ENCODE measurements at places on chromosomes 7 and 10.

GRCh38 chr7:28643188-28643569, 230.9 kb downstream of the CREB5 start:
- DNase-seq: no peak

GRCh38 chr7:76222839-76223238, 21.1 kb downstream of the SRRM3 start:
- no peak for DNase-seq

- no peak for DNase-seq
These were observed 122.2 kb downstream of the NPY start for GRCh38 chr7:24406053-24406788.

DNA sequence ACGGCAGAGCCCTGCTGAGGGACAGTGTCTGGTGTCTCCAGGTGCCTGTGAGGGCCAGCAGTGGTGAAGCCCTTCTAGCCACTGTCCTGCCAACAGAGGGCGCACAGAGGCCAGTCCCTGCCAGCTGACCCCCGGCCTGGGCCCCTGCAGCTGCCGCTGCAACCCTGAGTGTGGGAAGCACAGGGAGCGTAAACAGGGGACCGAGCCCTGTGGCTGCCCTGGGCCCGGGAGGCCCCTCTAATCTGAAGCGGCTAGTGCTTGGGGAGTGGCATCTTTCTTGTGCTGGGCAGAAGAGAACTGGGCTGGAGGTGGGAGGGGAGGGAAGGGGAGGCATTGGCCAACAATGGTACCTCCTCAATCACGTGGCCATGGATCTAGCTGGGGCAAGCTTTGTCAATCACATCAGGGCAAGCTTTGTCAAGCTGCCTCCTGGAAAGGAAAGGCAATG, 34.6 kb downstream of the TRIM8 start:
- DNase-seq: peak; percentile 31

DNA sequence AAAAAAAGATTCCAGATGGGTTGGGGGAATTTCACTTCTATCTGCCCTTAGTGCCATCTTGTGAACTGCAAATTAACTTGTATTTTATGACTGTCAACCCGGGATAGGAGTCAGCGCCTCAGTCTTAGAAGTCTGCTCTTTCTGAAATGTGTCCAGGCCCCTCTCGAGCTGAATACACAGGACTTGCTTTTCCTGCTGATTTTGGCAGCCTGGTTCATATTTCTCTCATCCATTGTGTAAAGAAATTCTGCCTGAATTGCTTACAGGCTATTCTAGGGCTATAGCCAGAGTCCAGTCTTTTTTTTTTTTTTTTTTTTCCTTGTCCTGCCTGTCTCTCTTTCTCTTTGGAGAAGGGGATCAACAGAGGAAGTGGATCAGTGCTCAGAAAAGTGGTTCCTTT, 24.6 kb downstream of the GATA3 start:
- no peak for DNase-seq

GRCh38 chr10:47255033-47255813, 44.8 kb upstream of the GDF10 start:
- DNase-seq: peak; percentile 15

- no peak for DNase-seq
These were observed 91.1 kb upstream of the PDGFA start for GRCh38 chr7:610531-611280.

DNA sequence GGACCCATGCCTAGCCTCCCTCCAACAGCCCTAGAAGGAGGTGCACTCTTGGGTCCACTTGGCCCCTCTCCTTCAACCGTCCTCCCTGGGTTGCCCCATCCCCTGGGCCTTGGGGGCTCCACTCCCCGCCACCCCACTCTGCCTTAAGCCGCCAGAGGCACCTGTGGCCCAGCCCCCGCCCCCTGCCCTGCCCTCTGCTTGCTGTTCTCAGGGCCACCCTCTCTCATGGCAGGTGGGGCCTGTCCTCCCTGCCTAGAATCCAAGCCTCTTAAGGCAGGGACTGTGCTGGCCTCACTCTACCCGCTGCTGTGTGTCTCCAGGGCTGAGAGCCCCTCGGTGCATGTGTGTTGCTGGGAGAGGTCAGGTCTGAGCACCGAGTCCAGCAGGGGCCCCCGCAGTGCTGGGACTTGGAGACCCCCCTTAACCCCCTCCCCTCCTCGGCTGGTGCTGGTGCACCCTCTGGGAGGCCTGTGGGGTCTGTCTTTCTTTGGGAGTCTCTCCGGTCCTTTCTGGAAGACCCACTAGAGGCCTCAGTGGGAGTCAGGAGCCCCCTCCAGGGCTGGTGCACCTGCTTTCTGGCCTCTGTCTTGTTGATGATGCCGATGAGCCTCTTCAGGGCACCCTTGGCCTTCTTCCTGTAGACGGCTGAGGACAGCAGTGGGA, 43.8 kb downstream of the CFAP46 start:
- no peak for DNase-seq

- DNase-seq: no peak
These were observed 564.6 kb downstream of the KCNMA1 start for GRCh38 chr10:77072836-77073662.

DNA sequence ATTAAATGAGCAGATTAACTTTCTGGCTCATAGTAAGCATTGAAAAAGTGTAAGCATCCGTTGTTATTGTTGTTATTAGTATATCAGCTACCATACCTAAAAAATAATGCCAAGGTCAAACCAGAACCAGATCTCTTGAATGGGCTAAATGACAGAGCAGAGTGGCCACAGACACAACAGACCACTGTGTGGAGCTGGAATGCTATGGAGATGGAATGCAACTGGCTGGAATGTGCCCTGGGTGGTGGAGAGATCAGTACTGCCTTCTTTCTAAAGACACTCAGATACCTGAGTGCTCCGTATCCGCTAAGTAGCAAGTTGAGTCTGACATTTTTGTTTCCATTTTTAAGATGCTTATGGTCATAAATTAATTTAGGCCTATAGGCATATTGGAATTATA, 20.5 kb upstream of the DNAJB12 start:
- DNase-seq: no peak

DNA sequence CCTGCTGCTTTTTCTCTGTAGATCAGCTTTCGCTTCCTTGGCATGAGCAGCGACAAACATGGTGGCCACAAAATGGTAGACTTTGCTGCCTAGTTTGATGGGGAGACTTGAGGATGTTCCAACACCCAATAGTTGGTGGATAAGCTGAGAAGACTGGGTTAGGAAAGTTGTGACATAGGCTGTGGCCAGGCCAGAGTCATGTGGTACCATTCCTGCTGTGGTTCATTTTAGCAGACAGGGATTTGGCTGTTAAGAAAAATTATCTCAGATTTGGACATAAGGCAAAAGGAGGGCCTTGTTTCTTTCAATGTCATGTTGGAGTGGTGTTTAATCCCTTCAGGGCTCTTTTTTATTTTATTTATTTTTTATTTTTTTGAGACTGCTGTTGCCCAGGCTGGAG, 26.6 kb upstream of the FAM180A start:
- DNase-seq: no peak

GRCh38 chr7:25707768-25708620, 444.0 kb upstream of the NFE2L3 start:
- no peak for DNase-seq

DNA sequence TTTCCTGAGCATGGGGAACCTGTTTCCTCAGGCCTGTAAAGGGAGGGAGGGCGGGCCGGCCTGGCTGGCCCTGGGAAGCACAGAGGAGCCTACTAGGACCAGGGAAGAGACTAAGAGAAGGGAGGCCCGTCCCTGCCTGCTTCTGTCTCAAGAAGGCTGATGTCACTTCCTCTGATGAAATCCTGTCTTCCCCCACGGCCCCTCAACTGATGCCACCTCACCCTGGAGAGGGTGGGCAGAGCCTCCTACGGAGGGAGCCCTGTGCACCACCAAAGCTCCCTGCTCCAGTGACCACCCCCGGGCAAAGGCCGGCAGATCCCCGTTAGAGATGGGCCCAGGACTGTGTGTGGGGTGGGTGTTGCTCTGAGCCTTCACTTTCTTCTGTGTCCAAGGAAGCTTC, 1.0 kb upstream of the PILRA start:
- no peak for DNase-seq

GRCh38 chr10:95906677-95907455, 909 bp upstream of the CC2D2B start:
- peak; percentile 57 for DNase-seq

GRCh38 chr10:13795653-13796555, 209.1 kb downstream of the PRPF18 start:
- DNase-seq: no peak

DNA sequence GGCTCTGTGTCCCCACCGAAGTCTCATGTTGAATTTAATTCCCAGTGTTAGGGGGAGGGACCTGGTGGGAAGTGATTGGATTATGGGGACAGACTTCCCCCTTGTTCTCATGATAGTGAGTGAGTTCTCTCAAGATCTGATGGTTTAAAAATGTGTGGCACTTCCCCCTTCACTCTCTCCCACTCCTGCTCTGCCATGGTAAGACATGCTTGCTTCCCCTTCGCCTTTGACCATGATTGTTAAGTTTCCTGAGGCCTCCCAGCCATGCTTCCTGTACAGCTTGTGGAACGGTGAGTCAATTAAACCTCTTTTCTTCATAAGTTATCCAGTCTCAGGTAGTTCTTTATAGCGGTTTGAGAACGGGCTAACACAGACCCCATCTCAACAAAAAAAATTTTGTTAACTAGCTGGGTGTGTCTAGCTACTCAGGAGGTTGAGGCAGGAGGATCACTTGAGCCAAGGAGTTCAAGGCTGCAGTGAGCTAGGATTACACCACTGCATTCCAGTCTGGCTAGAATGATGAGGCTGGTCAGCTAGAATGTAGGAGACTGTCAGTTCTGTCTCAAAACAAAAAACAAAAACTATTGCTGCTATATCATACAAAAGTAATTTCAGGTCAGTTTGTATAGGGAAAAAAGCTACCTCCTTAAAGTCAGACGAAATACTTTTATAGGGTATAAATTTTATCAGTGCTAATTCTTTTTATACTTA, 57.7 kb downstream of the ATAD1 start:
- no peak for DNase-seq

DNA sequence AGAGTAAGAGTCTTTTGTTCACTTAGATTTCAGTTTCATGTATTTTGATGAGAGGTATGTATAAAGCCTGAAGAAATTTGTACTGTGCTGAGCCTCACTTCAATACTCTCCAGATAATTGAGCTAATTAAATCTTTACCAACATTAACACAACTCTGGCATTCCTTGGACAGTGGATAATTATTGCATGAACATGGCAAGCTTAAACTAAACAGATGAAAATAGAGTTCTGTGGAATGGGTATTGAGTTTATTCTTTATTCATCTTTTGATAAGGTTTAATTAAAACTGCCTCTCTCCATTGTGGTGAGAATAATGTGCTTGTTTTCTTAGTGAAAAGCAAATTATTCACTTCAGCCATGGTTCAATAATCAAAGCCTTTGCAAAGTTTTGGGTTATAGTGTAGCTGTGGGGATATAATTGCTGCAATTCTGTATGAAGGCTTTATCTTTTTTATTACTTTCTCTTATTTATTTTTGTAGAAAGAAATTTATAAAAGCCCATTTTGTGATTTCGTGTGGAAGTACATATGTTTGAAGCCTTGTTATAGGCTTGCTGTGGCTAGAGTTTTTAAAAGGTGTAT, 126.4 kb upstream of the FZD1 start:
- no peak for DNase-seq

GRCh38 chr7:107474104-107474521, 4.3 kb downstream of the GPR22 start:
- DNase-seq: no peak

GRCh38 chr7:88361357-88361756, 54.7 kb upstream of the STEAP4 start:
- no peak for DNase-seq

Data from stimulated activated CD4-positive, alpha-beta T cell treated with anti-CD3 and anti-CD28 coated beads, Interleukin-2, amount 100 ng/mL, for 24 hours (primary cell).